ENCODE measurements at places on chromosomes 3 and 15.

DNA sequence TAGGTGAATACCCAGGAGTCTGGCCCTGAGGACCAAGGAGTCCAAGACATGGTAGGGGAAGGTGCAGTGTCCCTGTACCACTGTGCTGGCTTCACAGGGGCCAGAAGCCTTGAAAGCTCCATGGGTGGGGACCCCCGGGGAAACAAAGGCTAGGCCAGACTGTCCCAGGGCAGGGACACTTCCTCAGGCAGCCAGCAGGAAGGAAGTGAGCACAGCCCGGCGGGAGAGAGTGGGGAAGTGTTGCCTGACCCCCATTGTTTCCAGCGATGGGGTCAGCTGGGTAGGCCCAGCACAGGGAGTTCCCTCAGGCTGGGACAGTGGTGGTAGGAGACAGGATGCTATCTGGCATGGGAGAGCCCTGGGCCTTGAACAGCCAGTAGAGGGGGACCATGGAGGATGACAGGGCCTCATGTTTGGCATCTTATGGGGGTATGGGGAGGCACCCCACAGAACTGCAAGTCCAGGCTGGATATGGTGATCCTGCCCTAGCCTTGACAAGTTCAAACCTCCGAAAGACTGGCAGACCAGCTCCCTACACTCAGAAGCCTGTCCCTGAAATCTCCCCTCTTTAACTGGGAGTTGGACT, 1.2 kb upstream of the HYAL2 start:
- no peak for DNase-seq

GRCh38 chr3:56459719-56460118, 8.5 kb downstream of the ERC2 start:
- DNase-seq: no peak

- no peak for DNase-seq
Observed at GRCh38 chr3:115725800-115726199, 102.5 kb downstream of the GAP43 start.

GRCh38 chr3:20141316-20141715, 44.7 kb downstream of the SGO1 start:
- no peak for DNase-seq

GRCh38 chr3:170614214-170614966, 28.5 kb upstream of the SLC7A14 start:
- no peak for DNase-seq

All from WERI-Rb-1 (cell line).